ENCODE measurements at places on chromosomes 4 and X.

GRCh38 chr4:81468678-81469077 lies 3.0 kb downstream of the RASGEF1B start:
- no peak for DNase-seq

GRCh38 chr4:103907414-103907813 lies 187.6 kb upstream of the TACR3 start:
- no peak for DNase-seq

- no peak for DNase-seq
Observed at GRCh38 chrX:43878906-43879526, 3.2 kb downstream of the MAOB start.

DNA sequence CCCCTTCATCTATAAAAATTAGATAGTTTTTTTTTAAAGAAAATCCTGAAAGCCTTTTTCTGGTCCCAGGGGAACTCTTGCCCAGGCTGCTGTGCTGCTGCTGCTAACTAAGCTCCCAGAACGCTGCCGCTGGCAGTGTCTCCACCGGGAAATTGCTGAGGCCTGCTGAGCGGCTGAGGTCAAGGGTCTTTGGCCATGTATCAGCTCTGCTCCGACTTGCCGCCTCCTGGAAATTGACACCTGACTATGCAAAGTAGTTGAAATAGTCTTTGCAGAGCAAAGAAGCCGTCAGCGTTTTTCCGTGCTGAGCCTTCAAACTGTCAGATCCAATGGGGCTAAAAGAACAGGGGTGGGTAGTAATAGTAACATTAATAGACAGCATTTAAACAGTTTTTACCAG lies 839 bp downstream of the QDPR start:
- no peak for DNase-seq

DNA sequence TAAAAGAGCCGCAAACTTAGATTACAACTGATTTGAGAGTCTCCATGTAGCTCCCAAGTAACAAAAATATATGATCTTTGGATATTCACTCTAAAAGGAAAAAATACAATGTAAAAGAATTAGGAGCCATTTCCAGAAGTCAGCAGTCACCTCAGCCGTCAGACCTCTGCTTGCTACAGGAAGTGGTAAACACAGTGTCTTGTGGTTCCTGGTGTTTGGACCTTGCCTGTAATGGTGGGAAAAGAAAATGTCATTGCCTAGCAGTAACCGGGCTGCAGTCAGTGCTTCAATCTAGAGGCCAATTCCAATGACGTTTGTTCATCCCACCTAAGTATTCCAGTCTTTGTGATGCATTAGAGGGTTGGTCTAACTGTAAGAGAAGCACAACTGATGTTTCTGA lies 28.9 kb upstream of the SMIM31 start:
- no peak for DNase-seq

DNA sequence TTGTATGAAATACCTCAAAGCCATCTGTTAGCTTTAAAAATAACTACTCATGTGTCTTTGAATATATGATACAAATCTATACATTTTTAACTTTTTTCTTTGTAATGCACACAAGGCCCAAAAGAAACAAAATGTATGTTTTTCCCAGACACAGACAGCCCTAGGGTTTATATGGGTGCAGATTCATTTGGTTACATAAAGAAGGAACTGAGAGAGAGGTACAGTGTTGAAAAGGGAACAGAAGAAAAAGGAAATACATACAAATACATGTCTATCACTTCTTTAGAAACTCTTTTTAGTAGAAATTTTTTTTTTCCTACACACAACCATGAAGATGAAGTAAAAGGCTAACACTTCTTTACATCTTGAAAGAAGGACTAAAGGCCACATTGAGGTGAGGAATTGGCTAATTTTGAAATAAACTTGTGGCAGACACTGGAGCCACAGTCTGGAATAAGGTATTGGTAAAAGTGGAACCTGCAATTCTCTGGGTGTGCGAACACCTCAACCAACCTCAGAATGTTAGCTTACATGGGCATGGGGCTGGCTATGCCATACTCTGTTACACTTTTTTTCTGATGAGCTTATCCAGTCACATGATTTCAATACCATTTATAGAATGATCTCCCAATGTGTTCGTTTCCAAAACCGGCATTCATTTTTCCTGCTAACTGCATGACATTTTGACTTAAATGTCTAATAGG lies 67.9 kb downstream of the FAM47C start:
- DNase-seq = no peak

DNA sequence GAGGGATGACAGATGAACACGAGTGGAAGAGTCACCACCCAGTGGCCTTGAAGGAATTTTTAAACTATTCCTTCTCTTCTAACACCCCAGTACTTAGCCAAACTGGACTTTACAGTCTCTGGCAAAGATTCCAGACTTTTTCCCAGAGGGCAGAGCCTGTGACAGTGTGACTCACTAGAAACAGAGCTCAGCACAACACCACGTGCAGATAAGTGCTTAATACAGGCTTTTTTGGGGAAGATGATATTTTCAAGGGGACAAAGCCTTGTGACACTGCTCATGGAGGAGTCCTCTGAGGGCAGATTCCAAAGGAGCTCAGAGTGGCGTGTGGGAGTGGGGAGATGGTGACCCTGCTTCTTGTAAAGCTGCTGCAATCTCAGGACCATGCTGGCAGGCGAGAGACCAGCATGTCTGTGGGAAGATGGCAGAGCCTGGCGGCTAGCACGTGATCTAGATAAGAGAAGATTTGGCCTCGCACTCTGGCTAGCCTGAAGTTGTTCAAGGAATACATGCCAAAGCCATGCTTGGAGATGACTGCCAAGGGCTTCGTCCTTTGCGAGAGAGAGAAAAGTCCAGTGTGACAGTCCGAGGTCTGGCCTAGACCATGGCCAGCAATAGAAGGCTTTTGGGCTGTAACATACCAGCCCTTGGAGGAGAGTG lies 2.4 kb downstream of the RAB33A start:
- no peak for DNase-seq

DNA sequence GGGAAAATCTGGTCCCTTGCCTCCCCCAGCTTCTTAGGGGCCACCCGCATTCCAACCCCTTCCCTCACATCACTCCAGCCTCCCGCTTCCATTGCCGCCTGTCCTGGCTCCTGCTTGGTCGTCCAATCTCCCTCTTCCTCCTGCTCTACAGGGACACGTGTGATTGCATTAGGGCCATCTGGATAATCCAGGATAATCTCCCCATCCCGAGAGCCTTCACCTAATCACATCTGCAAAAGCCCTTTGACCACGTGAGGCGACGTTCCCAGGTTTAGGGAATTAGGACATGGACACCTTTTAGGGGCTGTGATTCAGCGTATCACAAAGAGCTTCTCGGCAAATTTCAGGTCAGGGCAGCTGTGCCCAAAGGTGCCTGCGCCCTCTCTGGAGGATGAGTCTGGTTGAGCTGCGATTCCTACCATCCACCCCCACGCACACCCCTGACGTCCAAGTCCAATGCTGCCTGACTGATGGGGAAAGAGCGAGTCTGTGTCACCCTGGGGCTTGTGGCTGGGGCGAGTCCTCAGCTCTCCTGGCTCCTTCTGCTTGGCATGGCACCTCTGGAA lies 104.6 kb downstream of the PSAPL1 start:
- no peak for DNase-seq

All from C1 segment of cervical spinal cord (tissue), 14 donors.